Renal cortex interstitium (tissue), 15 donors: ENCODE measurements at places on chromosomes 7 and 10.

DNA sequence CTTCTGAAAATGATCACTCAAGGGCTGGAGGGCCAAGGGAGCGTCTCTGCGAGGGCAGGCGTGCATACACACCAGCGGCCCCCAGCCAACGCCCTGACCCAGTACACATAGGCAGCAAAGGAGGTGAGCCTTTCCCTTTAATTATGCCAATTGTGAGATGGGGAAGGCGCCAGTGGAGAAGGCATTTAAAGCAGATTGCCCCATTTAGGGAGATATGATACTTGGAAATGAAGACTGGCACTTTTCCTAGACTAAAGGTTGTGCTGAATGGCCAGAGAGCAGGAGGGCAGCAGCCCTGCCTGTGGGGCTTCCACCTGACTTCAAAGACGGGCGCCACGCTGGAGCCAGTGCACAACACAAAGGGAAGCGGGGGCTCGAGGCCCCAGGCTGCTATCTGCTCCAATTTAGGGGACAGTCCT, 24.1 kb downstream of the HIPK2 start:
- DNase-seq: no peak

GRCh38 chr10:10310498-10310897, 707.2 kb upstream of the CELF2 start:
- DNase-seq: no peak

DNA sequence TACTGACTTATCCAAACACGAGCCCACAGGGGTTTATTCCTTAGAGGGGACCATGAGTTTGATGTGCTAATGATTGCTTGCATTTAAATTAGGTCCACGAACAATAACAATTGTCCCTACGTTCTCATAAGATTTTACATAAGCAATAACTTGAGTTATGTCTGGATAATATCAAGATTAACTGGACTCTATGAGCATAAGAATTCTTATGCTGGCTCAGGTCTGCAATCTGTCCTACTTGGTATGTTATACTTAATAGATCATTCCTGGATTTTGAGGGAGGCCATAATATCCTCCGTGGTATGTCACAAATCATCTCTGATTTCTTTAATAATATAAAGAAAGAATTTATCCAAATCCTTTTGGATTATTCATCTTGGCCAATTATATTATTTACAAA, 552.3 kb downstream of the KCNMA1 start:
- DNase-seq: no peak

- DNase-seq: no peak
Measured at GRCh38 chr10:30072068-30072467, 12.7 kb upstream of the JCAD start.

GRCh38 chr7:141158561-141158960, 84.7 kb downstream of the TMEM178B start:
- DNase-seq: no peak
